ENCODE measurements at places on chromosomes 7 and 10.

DNA sequence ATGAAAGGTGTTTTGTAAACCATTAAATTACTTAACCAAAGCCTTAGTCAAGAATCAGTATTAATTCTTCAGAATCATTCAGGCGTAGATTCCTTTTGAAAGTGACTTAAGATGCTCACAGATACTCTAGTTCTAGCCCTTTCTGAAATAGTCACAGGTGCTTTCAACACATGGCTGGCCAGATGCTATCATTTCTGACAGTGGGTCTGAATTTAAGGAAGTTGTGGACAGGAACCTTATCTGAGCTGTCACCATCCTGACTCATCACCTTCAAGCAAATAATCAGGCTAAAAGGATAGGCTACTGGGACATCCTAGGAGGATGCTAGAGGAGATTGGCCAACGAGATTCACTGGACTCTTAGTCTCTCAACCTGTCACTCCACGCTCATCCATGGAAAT is 501.5 kb downstream of the LRMDA start:
- DNase-seq: no peak

DNA sequence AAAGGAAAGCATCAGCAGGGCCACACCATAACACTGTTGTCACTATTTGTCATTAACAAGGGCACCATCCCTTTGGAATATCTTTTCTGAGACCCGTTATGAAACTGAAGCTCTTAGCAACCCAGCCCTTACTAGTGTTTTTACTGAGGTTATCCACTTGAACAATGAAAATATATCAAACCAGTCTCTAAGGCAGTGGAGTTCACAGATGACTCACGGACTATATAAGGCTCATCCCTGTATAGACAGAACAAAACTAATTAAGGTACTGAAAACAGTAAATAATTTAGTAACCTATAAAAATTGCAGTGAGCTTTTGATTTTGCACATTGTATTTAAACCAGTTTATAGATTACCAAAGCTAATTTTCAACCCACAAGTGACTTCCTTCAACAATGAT is 196.0 kb downstream of the ELAPOR2 start:
- DNase-seq: no peak

DNA sequence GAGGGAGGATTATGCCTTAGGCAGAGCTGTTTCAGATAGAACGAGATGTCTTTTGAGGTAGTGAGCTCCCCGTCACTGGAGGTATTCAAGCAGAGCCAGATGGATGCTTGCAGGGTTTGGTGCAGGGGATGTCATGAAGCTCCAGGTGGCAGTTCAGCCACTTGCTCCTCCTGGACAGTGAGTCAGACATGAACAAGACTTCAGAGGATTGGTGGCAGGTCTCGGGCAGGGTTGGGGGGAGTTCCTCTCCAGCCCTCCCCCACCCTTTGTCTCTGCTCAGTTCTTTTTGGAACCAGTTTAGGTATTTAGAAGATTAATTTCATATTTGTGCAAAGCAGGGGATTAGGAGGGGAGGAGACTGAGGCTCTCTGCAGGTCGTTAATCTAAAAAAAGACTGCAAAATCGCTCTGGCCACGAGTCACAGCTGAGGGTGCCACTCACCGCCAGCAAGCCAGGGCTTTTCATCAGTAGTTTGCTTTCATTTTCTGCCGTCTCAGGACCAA is 21.5 kb upstream of the MYL10 start:
- no peak for DNase-seq

GRCh38 chr7:138207555-138207971 is 131.3 kb downstream of the AKR1D1 start:
- DNase-seq: no peak

- no peak for DNase-seq
These were observed 675.6 kb downstream of the MAGI2 start for GRCh38 chr7:78777829-78778228.

Data from stimulated activated CD4-positive, alpha-beta T cell treated with anti-CD3 and anti-CD28 coated beads, Interleukin-1b, Interleukin-23, amount 100 ng/mL, for 4 hours (primary cell).